ENCODE measurements at places on chromosomes 3 and 15.

DNA sequence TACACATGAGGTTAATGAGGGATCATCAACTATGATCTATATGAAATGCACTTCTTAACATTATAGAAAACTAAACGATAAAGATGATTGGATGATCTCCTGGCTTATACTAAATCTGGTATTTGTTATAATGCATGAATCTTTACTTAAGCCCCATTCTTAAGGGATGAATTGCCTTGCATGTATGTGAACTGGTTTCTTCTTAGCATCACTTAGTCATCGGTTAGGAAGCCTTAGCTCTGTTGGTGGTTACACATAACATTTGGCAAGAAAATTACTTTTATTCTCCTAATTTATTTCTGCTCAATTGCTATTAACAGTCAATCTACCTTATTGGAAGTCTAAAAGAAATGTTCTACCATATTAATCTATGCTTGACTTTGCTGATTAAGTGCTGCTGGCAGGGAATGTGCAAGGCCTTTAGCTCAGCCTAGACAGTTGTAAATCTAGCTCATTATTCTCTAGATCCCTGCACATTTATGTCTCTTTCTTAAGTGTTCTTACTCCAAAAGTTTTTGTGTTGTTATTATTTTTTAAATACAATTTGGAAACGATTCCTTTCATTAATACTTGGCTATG lies 356.0 kb downstream of the ZPLD1 start:
- no peak for DNase-seq

GRCh38 chr15:40441565-40442531 lies 1.1 kb downstream of the BAHD1 start:
- DNase-seq, result no peak

DNA sequence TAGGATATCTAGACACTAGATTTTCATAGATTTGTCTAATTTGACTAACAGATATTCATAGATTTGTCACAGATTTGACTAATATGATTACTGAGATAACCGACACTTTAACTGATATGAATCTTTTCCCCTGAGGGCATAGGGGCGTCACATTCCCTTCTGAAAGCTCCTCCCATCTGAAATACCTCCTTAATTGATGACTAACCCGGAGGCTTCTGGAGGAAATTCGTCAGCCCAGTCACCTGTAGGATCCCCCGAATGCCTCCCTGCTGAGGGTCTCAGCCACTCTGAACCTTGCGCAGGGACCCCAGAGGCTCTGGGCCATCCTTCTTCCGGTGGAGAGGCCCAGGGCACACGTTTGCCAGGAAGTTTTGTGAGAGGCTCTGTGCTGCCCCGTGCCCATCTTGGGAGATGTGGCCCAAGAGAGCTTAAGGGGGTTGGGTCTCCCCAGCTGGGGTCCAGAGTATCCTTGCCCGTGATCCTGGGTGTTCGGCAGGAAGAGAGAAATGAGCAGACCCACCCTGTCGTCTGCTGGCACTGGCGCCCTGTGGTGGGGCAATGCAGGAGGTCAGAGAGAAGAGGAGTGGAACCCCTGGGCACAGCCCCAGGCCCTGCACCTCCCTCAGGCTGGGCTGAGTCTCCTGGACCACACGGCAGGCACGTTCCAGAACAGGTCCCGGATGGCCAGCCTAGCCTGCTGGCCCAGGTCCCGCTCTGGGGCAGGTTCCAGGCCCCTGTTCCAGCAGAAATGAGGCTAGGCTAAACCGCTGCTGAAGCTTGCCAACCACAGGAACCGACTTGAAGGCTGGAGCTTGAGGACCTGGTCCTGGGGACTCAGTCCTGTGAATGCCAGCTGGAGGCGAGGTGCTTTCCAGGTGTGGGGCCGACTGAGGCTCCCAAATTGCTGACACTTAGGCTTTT lies 1.7 kb downstream of the PLA2G4D start:
- no peak for DNase-seq

DNA sequence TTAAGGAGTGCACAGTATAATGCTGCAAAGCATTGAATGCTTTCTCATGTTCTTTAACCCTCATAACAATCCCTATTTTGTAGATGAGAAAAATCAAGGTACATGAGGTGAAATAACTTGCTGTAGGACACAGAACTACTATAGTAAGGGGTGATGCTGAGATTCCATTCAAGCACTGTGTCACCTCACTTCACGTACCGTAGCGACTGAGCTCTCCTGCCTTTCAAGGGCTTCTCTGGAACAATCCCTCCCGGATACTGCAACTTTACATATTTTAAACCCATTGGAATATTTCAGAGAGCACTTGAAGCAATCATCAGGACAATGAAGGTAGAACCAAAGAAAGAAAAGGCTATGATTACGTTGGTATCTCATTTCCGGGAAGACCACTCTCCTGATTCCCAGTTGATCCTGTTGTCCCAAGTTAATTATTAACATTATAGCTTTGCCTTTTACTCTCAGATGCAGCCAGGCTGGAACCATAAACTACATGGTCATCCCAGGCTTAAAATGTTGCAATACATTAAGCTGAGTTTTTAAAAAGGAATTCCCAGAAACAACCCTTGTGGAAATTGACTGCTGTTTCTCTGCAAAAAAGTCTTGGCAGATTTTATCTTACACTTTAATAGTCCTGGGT lies 252.2 kb upstream of the IGF1R start:
- no peak for DNase-seq

DNA sequence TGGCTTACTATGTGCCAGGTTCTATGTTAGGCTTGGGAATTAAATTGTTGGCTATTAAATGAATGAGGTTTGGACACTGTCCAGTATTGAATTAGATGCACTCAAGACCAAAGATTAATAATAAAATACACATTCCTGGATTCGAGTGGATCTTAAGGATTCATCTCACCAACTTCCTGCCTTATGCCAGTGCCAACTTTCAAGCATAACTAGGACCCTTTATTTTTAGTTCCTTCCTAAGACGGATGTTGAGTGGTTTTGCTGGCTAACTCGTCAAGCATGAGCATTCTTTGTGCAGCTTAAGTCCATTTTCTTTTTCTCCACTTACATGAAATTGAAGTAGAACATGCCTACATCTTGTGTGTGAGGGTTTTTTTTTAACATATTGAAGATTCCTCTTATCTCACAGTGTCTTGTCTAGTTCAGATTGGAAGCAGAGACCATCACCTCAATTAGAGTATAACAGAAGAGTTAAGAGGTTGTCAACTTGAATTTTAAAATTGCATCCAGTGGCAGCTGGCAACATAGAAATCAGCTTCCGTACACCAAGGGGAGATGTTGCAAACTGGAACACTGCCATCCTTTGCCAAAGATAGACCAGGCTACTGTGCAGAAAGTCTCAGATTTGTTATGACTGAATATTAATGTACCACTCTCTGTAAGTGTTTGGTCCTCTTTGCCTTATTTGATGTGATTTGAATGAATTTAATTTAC lies 106.3 kb upstream of the BFSP2 start:
- no peak for DNase-seq

DNA sequence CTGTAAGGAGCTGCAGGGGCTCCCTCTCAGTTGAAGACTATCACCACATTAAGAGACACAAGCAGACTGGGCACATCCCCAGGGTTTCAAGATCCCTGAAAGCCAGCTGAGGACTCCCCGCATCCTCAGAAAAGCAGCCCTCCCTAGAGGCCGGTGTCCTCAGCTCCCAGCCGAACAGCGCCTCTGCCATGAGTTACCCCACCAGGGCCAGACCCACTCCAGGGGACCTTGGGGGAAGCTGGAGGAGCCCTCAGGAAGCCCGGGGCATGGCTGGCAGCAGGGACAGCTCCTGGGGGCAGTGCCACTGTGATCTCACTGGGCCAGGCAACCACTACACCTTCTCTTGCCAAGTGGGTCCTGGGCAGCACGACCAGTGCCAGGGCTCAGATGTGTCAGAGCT lies 8.1 kb downstream of the KLF15 start:
- DNase-seq, result no peak

DNA sequence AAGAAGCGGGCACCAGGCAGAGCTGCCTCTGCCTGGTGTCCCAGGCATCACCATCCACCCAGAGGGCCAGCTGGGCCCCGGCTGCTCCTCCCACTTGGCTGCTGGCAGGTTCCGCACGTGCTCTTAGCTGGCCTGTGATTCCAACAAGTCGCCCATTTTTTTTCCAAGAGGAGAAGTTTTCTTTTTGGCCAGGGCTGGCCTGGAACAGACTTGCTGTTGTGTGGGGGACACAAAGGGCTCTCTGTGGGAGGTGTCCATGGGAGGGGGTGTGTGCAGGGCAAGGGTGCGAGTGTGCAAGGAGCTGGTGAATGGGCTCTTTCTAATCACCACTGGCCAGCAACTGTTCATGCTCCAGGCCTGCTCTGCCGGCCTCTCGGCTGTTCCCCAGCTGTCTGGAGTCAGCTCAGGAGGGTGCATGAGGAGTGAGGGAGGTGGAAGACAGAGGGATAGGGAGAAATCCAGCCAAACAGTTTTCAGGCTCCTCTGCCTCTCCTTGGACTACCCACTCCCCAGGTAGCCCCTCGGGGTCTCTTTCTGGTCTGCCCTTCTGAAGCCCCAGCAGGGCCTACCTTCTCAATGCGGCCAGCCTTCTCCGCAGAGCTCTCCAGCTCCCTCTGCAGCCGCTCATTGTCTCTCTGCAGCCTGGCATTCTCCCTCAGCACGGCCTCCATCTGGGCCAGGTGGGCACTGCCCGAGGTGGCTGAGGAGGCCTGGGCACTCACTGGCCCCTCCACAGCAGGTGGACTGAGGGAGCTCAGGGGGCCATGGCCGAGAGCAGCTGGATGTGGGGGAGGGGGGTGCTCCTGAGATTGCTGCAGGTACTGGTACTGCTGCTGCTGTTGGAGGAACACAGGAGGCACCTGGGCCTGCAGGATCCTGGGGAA lies 7.1 kb downstream of the AMOTL2 start:
- DNase-seq, result no peak

DNA sequence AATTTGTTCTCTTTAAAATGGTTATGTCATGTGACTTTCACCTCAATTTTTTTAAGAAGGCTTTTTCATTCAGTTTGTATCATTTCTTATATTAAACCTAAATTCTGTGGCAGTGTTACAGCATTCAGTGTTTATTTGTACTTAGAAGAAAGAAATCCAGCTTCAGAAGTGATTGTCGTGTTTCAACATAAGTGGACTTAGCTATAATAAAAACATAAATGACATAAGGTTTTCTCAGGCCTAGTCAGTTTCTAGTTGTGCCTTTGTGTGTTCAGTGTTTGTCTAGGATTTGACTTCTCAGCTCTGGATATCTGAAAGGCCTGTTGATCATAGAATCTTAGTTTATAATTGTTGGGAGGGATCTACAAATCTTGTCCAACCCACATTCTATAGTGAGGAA lies 80.5 kb downstream of the STT3B start:
- no peak for DNase-seq

- peak; percentile 81 for DNase-seq
Observed at GRCh38 chr3:32420126-32421038, 28.7 kb downstream of the CMTM7 start.

GRCh38 chr15:57019496-57020160 lies 101.2 kb downstream of the TCF12 start:
- DNase-seq, result no peak

- peak; percentile 11 for DNase-seq
Observed at GRCh38 chr15:61582092-61582491, 353.0 kb upstream of the RORA start.

DNA sequence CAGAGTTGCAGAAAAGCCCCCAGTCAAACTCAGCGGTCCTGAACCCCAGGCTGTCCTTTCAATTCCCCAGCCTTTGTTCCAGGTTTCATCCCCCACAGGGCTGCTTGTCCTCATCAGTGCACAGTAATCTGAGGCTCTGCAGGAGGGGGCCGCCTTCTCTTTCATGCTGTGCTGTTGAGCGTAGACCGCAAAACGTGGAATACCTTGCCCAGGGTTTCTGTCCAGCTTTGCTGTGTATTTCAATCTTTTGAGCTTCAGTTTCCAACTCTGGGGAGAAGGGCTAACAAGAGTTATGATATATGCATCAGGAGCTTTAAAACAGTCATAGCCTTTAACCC lies 64.8 kb downstream of the FAM43A start:
- DNase-seq, result no peak

GRCh38 chr3:59473636-59474035 lies 423.8 kb upstream of the CFAP20DC start:
- DNase-seq, result no peak

Measured in kidney capillary endothelial cell (primary cell).